ENCODE measurements at places on chromosomes 16 and 17.

GRCh38 chr16:79593074-79593531 is 7.4 kb downstream of the MAF start:
- no peak for DNase-seq

GRCh38 chr16:4081521-4082021 is 34.7 kb downstream of the ADCY9 start:
- no peak for DNase-seq

DNA sequence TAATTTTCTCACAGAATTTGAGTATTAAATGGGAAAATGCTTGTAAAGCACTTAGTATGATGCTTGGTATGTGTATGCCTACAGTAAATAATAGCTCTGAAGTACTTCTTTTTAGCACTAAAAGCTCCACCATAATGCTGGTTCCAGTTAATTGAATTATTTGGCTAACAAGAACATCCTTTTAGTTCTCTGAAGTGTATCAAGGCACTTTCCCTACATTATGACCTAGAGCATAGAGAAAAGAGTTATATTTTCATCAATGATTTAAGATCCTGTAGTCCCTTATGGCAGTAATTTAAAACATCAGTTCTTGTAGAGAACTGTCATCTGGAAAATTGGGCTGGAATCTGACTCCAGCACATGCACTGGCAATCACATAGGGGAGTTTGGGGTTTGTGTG is 21.9 kb upstream of the PHAF1 start:
- no peak for DNase-seq

GRCh38 chr17:58382108-58382871 is 30.3 kb upstream of the SUPT4H1 start:
- DNase-seq, result no peak

DNA sequence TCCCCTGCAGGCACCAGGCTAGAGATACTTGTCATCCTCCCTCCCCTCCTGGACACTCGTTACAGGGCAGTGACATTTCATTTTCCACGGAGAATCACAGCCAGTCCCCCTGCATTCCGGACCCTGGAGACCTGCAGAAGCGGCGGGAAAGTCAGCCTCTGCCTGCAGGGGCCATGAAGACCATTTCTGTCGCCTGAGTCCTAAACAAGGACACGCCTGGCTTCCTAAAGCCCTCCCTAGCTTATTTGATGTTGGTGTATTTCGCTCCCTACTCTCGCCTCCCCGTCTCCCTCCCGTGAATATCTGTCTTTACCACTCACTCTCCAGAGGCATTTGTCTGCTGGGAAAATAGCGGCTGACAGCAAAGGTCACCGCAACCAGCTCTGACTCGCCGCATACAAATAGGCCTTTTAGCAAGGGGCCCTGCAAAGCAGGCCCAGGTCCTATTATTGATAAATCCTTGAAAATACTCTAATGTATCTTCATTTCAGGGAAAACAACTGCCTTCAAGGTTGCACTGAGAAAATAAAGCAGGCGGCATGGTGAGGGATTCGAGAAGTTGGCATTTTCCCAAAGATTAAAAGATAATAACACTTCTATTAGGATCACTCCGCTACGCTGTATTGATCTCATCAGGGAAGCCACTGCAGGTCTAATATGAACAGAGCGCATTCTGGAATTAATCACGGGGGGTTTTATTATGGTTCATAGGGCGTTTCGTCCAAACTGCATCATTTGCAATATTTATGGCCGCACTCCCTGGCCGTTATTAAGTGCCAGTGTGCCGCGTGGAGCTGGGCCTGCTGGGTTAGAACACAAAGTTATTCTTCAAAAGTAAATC is 447.1 kb upstream of the CDH5 start:
- no peak for DNase-seq

- no peak for DNase-seq
Measured at GRCh38 chr16:3281222-3281820, 2.0 kb upstream of the ZNF263 start.

DNA sequence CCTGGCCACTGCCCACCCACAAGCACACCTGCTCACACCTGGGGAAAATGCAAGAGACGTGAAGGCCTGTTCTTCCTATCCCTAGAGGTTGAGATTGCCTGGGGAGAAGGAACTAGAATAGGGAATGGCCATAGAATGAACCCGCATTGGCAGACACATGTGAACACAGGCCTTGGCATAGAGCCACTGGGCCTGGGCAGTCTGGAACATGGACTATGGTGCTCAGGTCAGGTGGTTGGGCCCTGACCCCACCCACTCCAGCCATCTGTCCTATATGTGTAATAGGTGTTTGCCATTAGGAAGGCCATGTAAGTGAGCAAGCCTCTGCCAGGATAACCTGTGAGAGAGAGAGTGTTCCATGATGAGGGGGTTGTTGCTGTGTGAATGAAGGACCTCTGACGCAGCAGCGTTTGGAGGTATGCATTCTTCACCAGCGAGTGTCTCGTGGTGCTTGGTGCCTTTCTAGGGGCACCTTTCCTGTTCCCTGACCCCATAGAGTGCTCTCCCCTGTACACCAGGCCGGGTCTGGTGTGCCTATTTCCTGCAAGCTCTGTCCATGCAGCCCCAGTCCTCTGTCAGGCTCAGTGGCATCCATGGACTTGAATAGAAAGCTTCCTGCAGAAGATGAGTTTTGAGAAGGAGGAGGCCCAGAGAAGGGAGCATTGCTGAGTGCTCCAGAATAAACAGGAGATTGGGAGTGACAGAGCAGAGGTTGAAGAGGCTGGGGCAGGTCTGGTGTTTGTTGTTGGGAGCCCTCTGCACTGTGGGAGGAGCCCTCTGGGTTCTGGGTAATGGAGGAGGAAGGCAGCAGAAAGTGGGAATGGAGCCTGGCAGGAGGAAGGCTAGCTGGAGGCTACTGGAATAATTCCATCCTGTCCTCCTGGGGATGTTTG is 15.6 kb downstream of the CTRL start:
- no peak for DNase-seq

- no peak for DNase-seq
Measured at GRCh38 chr16:10324210-10324609, 61.7 kb upstream of the ATF7IP2 start.

DNA sequence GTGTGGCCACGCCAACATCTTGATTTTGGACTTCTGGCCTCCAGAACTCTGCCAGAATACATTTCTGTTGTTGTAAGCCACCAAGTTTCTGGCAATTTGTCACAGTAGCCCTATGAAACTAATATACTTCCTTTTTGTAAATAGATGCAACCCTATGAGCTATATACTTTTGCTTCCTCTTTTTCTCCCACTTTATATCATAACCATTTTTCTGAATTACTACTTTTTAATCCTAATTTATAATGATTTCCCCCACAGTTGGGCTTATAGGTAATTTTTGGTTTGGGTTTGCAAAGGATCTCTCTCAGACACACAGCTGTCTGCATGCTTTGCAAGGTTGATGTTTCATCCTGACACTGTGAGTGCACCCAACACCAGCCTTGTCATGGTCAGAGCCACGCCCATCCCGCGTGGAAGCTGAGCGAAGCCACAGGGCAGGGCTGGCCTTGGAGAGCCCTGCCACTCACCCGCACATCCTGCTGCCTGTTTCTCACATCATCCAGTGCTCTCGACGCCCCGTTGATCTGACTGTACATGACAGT is 5.8 kb downstream of the TRIM25 start:
- DNase-seq, result no peak

DNA sequence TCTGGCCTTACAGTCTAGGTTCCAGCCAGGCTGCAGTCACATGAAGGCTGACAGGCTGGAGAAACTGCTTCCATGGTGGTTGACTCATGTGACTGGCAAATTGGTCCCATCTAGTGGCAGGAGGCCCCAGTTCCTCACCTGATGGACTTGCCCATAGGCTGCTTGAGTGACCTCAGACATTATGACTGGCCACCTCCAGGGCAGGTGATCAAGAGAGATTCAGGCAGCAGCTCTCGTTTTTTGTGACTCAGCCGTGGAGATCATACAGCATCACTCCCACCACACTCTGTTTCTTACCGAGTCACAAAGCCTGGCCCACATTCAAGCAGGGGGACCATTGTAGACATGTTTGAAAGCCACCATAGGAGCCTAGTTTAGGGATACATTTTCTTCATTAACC is 34.5 kb downstream of the SIAH1 start:
- no peak for DNase-seq

DNA sequence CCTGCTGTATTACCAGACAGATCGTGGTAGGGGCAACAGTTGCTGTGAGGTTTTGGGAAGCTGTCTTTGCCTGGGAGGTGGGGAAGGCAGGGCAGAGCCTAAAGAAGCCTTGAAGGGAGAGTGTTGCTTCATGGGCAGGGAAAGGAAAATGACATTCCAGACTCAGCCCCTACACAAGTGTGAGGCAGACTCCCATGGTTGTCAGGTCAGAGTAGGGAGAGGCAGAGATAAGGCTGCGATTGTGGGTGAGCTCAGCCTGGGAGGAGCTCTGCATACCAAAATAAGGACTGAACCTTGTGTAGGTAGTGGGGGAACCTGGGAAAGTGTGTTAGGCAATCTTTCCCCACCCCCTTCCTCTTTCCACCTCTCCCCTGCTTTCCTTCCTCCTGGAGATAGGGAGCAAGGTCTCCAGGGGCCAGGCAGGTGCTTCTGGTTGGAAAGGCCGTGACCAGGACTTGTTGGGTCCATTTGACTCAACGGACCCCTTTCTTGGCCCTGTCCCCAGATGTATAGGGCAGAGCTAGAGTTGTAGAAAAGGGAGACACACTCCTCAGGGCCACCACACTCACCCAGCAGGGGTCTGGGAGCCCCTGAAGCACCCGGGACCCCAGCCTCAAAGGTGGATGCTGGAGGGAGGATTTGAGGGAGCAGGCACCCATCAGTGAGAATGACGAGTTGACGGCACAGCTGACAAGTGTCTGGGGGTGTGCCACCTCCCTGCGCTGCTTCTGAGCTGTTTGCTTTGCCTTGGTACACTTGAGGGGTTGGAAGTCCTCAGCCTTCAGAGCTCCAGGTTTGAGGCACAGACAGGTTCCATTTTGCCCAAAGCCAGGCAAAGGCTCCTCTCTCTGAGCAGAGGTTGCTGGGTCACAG is 18.5 kb upstream of the TOB1 start:
- DNase-seq, result no peak

DNA sequence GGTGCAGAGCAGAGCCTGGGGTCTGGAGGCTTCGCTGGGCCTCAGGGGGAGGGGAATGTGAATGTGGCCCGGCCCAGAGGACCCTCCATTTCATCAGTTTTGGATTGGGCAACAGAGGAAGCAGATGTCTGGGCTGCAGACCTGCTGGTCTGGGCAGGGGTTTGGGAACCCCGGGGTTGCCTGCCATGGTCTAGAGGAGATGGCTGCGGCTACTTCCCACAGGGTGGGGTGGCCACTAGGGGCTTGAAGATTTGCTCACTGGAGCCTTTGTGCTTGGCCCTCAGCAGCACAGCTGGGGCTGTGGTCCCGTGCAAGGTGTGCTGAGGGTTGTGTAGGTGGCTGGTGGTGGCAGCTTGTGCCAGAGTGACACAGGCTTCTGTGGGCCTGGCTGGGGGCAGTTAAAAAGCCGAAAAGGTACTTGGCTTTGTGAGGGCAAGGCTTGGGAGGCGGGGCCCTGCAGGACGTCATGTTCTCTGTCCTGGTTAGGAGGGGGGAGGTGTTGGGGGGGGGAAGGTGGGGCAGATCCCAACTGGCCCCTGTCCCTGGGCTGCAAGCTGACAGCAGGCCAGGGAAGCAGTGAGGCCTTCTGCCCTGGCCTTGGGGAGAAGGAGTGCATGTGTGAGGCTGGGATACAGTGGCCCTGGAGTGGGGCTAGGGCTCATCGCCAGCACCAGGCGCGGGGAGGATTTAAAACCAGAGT is 98.0 kb downstream of the KPNA2 start:
- no peak for DNase-seq

- no peak for DNase-seq
Measured at GRCh38 chr16:3234543-3234856, 458 bp downstream of the ZNF200 start.

DNA sequence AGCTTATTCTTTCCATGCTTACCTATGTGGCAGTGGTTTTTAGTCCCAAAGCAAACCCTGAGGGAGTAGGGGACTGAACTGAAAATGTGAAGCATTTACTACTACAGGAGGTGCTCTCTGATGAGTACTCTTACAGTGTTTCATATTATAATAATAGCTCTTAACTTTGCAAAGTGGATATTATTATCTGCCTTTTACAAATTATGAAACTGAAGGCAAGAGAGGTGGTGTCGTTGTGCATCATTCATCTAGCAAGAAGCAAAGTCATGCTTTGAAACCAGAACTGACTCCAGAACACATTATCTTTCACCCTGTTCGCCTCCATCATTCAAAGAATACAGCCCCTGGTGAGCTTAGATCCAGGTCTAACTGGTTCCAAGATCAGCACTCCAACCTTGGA is 8.2 kb upstream of the KCNH6 start:
- DNase-seq, result no peak

DNA sequence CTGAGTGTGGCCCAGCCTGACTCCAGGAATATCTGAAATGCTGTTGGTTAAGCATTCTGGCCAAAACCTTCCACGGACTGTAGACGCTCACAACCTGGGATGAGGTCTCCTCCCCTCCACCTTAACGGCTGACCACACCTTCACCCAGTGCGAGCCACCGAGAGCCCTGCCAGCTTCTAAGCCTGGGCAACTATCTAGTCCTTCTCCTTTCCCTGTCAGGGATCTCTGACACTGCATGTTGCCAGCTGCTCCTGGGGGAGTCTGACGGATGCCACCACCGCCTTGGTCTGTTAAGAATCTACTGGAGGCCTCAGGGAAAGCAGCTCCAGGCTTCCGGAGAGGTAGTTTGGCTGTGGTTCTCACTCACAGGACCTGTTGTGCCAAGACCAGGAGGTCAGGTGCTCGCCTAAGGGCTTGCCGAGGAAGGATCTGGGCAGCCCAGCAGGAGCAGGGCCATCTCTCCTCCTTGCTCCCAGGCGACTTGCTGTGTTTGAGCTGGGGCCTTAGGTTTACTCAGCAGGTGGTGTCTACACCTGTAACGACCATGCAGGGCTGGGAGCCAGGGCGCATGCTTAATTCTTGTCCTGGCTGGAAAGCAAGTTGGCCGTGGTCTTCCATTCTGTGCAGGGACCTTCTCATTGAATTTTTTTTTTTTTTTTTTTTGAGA is 111.8 kb downstream of the NTN1 start:
- no peak for DNase-seq

DNA sequence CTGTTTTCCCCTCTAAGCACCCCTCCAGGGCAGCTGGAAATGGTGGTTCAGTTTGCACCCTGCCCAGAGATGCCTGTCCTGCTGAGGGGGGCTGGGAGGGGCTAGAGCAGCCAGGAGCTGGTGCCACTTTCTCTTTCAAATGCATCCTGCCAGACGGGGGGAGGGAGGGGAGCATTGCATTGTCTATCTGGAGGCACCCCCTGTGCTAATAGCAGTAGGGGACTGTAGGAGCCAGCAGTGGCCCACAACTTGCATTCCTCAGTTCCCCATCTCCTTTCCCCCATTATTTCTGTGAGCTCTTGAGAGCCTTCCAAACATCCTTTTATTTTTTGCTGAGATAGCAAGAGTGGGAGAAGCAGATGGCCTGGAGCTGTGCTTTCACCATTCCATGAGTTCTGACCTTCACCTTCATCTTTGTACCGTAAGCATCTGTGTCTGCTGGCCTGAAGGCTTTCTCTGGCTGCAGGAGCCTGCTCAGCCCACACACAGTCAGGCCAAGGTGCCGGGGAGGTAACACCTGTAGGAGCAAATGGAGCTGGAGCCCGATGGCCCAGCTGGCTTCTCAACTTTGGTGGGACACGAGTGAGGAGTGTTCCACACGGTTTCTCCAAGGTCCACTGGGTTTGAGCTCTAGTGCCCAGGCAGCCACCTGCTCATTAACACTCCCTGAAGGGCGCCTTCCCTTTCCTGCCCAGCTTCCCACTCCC is 5.2 kb downstream of the WFDC1 start:
- no peak for DNase-seq

Measured in MCF 10A (cell line).